ENCODE measurements at places on chromosomes 4 and X.

DNA sequence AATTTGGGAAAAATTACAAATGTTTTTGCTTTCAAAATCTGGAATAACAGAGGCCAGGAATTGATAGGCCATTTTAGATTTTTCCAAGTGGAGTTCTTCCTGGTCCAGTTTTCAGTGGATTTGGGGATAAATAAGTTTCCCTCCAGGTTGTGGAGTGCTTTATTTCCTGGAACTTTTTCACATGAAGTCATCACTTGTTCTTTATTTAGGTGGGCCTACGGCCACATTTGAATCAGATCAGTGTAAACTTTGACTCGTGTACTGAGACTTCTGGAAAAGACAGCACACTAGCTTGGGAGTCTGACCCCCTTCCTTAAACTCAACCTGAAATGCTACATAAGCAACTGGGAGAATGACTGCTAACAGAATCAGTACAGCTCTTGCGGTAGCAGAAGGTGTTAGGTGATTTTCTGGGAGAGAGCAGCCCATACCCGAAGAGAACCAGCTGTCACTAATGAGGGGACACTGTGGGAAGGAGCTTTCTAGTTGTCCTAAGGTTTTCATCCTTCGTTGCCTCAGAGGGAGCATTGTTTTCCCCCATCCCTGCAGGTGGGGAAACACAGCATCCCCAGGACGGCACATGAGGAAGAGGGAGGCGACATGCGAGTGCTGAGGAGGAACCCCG lies 235.2 kb upstream of the FAT1 start:
- DNase-seq: no peak

DNA sequence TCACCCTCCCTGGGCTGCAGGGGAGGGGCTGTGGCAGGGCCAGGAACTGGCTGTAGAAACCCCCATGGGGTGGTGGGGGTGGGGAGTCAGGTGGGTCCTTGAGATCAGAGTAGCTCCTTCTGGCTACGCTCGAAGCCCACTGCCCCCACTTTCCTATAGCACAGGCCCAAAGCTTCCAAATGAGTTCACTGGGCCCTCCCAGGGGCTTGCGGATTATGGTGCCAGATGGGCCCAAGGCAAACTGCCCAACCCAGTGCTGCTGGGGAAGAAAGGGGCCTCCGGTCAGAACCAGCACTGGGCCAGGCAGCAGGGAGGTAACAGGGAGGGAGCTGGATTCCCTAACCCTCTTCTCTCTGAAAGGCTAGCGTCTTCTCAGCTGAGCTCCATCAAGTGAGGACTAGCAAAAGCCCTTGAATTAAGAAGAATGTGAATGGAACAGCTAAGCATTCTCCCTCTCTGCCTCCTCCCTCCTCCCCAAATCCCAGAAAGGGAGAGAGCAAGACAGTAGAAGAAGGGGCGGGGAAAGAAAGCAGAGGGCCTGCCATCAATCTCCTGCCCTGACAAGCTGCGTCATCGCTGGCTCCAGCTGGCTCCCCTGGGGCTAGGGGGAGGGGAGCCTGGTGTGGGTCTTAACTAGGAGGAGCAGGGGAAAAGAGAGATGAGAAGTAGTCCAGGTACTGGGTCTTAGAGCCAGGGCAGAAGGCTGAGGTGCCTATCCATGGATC lies 34.7 kb downstream of the FRMPD3 start:
- no peak for DNase-seq

- DNase-seq: no peak
Observed at GRCh38 chrX:6026980-6027379, 201.7 kb downstream of the NLGN4X start.

- DNase-seq: no peak
Observed at GRCh38 chrX:9767375-9767774, 1.7 kb upstream of the GPR143 start.

- no peak for DNase-seq
Observed at GRCh38 chr4:108272046-108272445, 103.3 kb upstream of the LEF1 start.

GRCh38 chr4:107972605-107973004 lies 17.1 kb upstream of the HADH start:
- no peak for DNase-seq

Measured in foreskin fibroblast (primary cell).